Iris pigment epithelial cell (primary cell): ENCODE measurements at places on chromosomes 4 and X.

DNA sequence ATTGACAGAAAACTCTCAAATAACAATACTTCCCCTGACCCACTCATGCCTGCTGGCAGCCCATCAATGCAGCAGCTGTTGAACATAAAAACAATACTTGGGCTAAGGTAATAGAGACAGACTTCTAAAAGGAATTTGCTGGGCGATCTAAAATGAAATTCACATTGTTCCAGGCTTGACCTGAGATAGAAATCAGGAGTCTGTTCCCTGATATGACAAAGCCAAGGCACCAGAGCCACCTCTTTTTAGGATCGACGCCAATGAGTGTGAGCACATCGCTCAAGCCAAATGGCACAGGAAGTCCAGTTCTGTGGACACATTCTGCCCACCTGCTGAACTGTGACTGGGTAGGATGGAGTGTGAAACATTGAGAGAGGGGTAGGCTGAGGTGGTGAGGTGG, 4.9 kb downstream of the SEPTIN11 start:
- no peak for DNase-seq

DNA sequence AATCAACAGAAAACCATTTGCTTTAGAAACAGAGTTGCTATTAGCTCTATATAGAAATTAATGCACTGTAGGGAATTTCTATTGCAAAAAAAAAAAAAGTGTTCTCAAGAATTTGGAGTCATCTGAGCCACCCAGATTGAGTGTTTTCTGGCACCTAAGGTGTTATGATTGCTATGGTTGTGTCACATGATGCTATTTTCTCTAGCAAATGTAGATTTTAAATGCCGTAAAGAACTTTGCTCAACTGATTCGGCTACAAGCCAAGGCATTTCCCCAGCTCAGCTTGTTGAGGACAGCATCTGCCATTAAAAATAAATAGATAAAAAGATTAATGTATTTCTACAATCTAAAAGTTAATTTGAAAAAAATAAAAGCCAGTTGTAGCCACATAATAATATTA, 712.8 kb downstream of the FAT4 start:
- DNase-seq, result no peak

- DNase-seq, result no peak
Observed at GRCh38 chr4:189096108-189096507, 844.6 kb upstream of the FRG1 start.

DNA sequence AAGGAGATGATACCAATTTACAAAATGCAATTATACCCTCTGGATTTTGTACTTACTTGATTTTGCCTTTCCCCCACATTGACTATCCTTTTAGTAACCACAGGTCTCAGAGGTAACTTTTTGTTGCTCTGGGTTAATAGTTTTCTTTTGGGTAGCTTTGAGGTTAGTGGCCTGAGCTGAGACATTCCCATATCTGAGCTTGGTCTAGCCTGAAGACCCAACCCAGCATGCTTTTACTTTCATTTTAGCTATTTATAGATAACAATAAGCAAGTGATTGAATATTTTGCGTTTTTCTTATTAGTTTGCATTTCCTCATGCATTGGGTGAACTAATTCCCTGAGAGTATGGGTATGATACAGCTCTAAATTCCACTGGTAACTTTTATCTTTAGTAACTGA, 11.8 kb downstream of the HTN1 start:
- DNase-seq, result no peak

GRCh38 chr4:140037353-140038030, 116.5 kb downstream of the MAML3 start:
- DNase-seq, result peak; percentile 97

DNA sequence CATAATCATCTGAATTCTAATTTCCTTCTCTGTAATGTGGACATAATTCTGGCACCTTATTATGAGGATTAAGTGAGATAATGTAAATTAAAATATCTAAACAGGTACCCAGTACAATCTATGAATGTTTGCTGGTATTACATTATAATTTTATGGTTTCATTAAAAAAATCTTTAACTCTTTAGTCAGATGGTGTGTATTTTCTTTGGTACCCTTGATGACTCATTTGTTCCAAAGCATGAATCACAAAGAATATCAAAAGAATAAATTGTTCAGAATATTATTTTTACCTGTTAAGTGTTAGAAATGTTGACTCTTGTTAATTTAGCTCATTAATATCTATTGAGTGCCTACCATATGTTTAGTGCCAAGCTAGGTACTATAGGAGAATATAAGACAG, 74.3 kb downstream of the SNX25 start:
- DNase-seq, result peak; percentile 75

- DNase-seq, result no peak
Observed at GRCh38 chrX:100600340-100600739, 15.6 kb downstream of the TNMD start.

GRCh38 chr4:169945636-169946035, 80.6 kb downstream of the MFAP3L start:
- DNase-seq, result no peak

DNA sequence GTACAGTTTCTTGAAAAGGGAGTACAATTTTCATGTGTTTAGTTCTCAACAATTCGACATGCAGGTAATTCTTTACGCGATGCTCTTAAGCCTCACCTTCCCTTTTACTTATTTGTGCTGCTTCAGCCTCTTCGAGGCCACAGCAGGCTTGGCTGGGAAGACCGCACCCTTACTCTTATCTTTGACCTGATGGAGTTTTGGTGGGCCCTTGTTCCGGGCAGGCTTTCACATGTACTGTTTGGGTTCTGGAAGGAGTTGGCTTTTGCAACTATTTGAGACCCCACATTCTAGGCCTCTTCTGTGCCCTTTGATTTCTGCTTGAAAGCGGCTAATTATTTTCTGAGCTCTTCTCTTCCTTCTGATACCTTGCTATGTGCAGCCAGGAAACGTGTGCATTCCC, 60.2 kb downstream of the FAM193A start:
- DNase-seq, result no peak

- DNase-seq, result no peak
Observed at GRCh38 chrX:107721318-107721717, 54.3 kb downstream of the TSC22D3 start.

DNA sequence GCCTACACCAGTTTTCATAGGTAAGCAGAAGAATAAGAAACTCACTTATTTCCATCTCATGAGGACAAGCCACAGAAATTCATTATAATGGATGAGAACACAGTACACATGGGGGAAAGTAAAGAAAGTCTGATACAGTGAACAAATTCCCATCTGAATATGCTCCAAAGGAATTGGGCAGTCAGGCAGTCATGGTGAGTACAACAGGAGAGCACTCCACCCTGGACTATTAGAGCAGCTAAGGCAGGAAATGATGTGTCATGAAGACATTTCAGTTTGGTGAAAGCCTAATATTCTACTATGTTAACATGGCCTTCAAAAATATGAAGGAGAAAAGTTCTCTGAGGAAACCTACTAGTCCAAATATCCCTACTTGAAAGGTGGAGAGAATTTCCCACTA, 92.0 kb upstream of the PRDX4 start:
- DNase-seq, result peak; percentile 7

DNA sequence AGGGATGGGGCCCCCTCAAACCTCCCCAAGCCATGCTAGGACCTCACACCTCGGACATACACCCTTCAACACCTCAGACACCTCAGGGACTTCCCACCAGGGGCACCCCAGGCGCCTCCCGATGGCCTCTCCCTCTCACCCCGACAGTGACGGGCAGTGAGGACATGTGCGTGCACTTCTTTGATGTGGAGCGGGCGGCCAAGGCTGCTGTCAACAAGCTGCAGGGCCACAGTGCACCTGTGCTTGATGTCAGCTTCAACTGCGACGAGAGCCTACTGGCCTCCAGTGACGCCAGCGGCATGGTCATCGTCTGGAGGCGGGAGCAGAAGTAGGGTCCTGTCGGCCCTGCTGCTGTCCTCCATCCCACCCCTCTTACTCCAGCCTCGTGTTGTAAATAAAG, 7.4 kb downstream of the WDR13 start:
- no peak for DNase-seq
